ENCODE measurements at places on chromosomes 6 and 20. TPM values are rescaled to one million over a fixed set of nuclear protein-coding genes. Genes with fewer than 3 reads are reported as not detected.

WFDC10B gene
- not detected for polyA plus RNA-seq

DYNLT2 gene
- 1.2 TPM for polyA plus RNA-seq

PBX2 gene
- 44.7 TPM for polyA plus RNA-seq

VWA7 gene
- 3.2 TPM for polyA plus RNA-seq
